ENCODE measurements at places on chromosomes 7 and 10. TPM values are rescaled to one million over a fixed set of nuclear protein-coding genes. Genes with fewer than 3 reads are reported as not detected.

ELMO1 gene
- 7.8 TPM for total RNA-seq

MTURN gene
- total RNA-seq, result 3.4 TPM

NRG3 gene
- 1.6 TPM for total RNA-seq

CPVL gene
- 28.0 TPM for total RNA-seq

INSIG1 gene
- 23.3 TPM for total RNA-seq

DNA sequence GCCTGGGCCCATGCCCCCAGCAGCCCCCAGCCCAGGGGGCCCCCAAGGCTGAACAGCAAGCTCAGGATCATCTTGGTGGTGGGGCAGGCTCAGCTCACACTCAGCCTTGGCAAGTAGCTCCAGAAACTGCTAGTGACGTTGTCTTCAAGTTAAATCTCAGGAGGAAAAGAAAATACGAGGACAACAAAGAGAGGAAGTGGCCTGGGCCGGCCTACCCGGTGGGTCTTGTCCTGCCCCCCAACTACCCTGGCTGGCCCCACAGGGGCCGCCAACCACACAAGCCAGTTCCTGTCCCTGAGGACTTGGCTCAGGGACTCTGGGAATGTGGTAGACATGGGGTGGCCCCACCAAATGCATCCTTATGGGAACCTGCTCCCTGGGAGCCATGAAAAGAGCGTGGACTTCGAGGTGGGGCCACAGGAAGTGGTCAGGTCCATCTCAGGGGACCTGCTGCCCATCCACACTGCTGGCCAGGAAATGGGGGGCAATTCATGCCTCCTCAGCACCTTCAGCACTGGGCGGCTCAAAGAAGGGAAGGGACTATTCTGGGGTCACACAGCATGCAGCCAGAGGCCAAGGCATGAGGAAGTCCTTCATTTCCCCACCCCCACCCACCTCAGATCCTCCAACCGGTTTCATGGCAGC, at the start of gene MMRN2:
Gene MMRN2 (minus strand): TSS at position 145 of the 645 bp plus-strand sequence. CDS start 74 bp downstream, at position 71.
- DNase-seq, result peak; percentile 28

DNA sequence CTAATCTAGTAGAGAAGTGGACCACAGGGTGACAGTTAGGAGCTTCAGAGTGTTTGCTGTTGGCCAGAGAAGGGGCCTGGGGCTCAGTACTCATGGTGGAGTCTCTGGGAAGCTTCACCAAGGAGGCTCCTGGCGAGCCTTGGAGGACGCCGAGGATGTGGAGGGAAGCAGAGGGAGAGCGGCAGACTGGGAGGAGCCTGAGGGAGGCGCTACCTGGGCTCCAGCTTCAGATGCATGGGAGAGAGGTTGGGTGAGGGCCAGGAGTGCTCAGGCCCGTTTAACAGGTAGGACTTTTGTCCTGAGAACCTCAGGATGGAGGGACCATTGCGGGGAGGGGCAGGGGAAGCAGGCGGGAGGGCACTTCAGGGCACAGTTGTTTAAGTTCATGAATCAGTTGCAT, 24.2 kb downstream of the DOCK1 start:
- DNase-seq, result no peak

GRCh38 chr10:100642295-100642994, 102.9 kb upstream of the PAX2 start:
- DNase-seq, result peak; percentile 82

DNA sequence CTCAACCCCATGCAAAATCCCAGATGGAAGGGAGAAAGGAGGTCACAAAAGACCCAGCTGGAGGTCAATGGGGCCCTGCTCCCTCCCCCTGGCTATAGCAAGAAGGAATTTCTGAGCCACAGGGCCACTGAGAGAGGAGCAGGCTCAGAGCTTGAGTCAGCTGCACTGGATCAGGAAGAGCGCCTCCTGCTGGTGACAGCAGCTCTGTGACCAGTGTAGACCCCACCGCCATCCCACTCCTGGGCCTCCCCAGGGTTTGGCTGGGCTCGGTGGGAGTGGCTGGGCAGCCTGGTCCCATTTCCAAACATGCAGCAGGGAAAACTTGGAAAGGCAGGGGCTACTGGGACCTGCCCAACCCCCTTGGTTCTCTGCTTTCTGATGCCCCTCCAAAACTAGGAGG, 31.5 kb upstream of the PRLHR start:
- DNase-seq, result peak; percentile 50

Measured in H9 (cell line).